ENCODE measurements at places on chromosomes 2 and 18. TPM values are rescaled to one million over a fixed set of nuclear protein-coding genes. Genes with fewer than 3 reads are reported as not detected.

Gene UCN
- total RNA-seq, result 0.30 TPM

Gene MROH2A
- not detected for total RNA-seq

Gene FOXI3
- not detected for total RNA-seq

Gene DSC2
- 2.8 TPM for total RNA-seq

Gene ALKAL2
- total RNA-seq, result not detected

Gene L3MBTL4
- not detected for total RNA-seq

Gene PLCD4
- 0.59 TPM for total RNA-seq

Gene RHOB
- 89.1 TPM for total RNA-seq

Gene FBXO36
- 2.6 TPM for total RNA-seq

Gene LRRTM4
- total RNA-seq, result not detected

Gene IMPA2
- total RNA-seq, result 1.2 TPM

Gene FMNL2
- 20.5 TPM for total RNA-seq

Gene DPP10
- total RNA-seq, result 0.74 TPM

Gene CUL3
- 65.6 TPM for total RNA-seq

Gene ANKRD44
- total RNA-seq, result 10.4 TPM

Gene INHBB
- not detected for total RNA-seq

Gene CD28
- total RNA-seq, result under 0.01 TPM

Gene ATP6V1B1
- total RNA-seq, result 1.8 TPM

Gene STAT1
- 91.8 TPM for total RNA-seq

Gene CD8A
- total RNA-seq, result not detected

Gene LCT
- not detected for total RNA-seq

Gene GREB1L
- total RNA-seq, result 0.30 TPM

Gene HOXD9
- total RNA-seq, result 2.7 TPM

Gene ITGAV
- total RNA-seq, result 448 TPM

Gene MYO3B
- 0.32 TPM for total RNA-seq

Gene RND3
- 325 TPM for total RNA-seq

Gene CTLA4
- total RNA-seq, result not detected

Gene DNAH6
- total RNA-seq, result 0.05 TPM

Gene RPRM
- total RNA-seq, result not detected

Gene ACVR1C
- total RNA-seq, result 0.37 TPM

Gene SERPINB3
- not detected for total RNA-seq

Gene DNAJC5G
- total RNA-seq, result not detected

Gene ALPG
- not detected for total RNA-seq

Gene PIAS2
- total RNA-seq, result 26.2 TPM

Gene SLC38A11
- 0.23 TPM for total RNA-seq

Gene DPP4
- 178 TPM for total RNA-seq

Data from smooth muscle cell of the umbilical artery (primary cell).